ENCODE measurements at places on chromosomes 5 and 9.

GRCh38 chr5:126066836-126067235 is 356.4 kb upstream of the GRAMD2B start:
- no peak for DNase-seq

GRCh38 chr5:14481349-14481748 is 100.2 kb upstream of the OTULINL start:
- no peak for DNase-seq

GRCh38 chr9:13330396-13331004 is 51.0 kb upstream of the MPDZ start:
- DNase-seq, result no peak

- no peak for DNase-seq
Measured at GRCh38 chr5:109655841-109656240, 33.9 kb upstream of the MAN2A1 start.

DNA sequence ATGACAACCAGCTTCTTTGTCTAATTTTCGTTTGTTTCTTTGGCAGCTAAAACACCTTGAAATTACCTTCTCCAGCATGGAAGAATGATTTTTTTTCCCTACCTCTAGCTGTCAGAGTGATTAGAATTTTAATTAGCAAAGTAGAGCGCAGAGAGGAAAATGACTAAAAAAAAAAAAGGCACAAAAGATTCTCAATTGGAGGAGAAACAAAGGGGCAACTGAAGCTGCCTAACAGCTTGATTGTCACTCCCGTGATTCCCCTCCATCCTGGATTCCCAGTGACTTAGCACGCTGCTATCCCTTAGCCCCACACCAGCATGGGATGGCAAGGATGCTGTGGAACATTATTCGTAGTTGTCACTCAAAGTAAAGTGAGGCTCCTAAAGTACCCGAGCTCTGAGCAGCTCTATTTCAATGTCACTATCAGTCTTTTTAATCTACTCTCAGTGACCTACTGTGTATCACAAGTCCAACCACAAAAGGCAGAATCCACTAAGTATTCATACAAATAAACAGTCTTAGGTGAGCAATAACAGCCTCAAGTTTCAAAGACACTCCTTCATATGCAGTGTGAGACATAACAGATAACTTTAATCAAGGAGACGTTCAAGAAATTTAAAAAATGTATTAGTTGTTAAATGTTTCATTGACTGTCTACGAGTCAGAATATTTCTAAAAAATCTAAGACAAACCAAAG is 710.0 kb upstream of the GRAMD2B start:
- DNase-seq, result no peak

GRCh38 chr5:169721771-169722170 is 84.7 kb downstream of the DOCK2 start:
- no peak for DNase-seq

- no peak for DNase-seq
Measured at GRCh38 chr9:3699883-3700282, 174.1 kb upstream of the RFX3 start.

DNA sequence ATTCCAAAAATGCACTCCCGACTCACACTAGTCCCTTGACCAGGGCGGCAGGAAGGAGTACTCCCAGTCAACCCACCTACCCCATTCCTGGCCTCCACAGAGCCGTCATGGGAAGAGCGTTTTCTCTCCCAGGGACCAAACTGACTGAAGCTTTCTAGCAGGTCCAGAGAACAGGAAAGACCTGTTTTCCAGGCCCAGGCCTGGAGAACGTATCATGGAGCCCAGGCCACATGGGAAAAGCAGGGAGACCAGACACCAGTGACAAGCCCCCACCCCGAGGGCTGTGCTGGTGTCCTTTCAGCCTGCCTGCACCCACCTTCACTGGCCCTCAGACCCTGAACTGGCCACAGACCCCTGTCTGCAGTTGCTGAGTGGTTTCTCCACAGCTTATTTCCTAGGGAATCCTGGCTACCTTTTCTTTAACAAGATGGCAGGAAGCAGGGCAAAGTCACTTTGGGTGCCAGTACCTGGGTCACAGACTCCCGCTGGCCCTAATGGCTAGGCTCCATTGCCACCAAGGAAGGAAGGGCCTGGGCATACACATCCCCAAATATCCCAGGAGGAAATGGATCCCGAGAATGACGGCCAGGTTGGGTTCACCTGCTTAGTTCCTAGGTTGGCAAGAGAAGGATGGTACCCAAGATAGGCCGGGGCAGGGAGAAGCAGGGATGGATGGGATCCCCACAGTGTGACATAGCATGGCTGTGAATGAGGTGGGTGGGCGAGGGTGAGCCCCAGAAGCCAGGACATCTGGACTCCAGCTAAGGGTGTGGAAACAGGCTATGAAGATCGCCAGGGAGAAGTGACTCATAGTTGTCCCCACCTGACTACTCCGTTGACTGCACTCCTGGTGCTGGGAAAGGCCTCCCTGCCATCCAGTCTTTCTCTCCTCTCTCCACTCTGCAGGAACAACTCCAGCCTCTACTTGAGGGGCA is 12.2 kb downstream of the CCNI2 start:
- DNase-seq, result no peak

DNA sequence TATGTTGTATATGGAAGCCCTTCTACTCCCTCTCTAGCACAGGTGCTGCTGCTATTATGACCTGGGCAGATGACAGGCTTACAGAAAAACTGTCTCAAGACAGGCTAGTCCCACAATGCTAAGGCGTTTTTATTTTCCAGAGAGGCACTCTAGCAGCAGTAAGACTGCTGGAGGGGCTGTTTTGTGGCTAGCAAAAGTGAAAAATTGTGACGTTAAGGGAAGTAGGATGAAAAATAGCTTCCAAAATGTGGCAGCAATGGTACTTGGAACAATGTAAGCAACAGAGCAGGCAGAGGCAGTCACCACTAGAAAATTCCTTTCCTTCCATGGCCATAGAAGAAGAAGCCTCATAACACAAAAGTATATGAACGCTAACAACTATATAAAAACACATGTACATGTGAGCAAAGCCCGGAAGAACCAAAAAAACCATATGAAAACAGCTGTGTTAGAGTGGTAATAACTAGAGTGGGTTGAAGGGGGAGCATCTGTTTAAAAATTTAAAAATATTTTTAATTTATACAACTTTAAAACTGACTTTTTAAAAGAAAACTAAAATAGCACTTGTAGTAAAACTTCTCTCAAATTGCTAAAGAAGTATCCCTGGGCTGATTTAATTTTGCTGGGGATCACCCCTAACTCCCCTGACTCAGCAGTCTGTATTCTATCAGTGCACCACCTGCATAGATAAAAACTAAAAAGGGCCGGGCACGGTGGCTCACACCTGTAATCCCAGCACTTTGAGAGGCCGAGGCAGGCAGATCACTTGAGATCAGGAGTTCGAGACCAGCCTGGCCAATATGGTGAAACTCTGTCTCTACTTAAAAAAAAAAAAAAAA is 30.6 kb downstream of the CLINT1 start:
- DNase-seq, result no peak

DNA sequence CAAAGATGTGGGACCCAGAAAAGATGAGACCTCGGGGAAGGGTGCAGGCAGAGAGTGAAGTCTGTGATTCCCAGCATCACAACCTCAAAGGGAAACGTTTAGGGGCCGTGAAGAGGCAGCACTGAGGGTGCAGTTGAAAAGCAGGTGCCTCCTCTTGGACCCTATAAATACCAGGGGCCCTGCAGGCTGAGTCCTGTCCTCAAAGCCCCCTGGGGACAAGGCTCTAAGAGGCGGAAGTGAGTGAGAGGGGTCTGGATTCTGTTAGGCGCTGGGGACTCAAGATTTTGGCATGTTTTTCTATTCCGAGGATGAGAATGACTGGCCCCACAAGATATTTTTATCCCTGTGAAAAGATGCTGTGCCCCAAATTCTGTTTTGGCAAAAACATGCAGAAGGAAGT is 107.8 kb downstream of the THBS4 start:
- no peak for DNase-seq

GRCh38 chr5:81802020-81802419 is 51.1 kb upstream of the SSBP2 start:
- DNase-seq, result no peak

- no peak for DNase-seq
Measured at GRCh38 chr5:83069096-83069799, 7.9 kb downstream of the TMEM167A start.

GRCh38 chr5:79105868-79106267 is 5.7 kb upstream of the BHMT start:
- DNase-seq, result no peak

DNA sequence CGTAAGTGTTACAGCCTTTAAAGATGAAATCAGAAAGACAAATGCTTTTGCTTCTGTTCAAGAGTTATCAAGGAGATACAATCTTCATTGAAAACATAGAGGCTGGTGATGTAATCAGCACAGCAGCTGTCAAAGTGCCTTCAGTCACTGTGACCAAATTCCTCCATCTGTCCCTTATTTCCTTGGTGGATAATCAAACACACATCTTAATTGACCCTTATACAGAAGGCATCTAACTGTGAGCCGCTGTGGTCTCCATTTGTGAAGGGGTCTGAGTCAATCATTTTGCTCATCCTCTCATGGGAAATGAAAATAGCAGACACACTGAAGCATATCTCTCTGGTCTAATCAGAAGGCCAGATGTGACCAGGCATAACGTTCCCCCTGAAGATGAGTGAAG is 130.1 kb upstream of the TLR4 start:
- no peak for DNase-seq

DNA sequence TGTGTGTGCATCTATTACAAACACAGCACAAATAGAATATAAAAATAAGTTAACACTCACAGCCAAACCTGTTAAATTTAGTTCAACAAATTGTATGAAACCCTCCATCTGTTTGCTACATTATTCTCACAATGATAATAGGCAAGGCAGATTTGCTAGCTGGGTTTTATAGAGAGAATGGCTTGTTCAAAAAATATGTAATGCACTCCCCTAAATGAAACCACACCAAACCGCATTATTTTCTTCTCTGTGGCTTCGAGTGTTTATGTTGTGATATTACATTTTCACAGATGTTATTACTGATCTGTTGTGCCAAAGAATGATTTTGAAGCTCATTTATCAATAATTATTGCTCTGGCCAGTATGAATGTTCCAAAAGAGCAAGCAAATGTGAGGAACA is 92.9 kb downstream of the SPATA31D1 start:
- DNase-seq, result no peak

DNA sequence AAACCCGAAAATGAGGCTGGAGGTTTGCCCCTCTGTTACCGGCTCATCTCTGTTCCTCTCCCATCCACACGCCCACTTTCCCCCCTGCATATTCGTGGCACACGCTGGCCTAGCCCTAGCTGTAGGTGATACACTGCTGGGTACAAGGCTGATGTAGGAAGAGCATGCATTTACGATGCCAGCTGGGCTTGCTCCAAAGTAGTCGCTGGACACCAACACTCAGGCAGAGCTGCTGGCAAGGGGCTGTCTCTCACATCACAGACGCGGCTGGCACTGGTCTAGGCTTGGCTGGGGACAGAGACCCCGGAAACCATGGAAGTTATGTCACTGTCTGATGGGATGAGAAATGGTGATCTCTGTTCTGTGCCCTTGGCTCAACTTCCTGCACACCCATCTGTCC is 9.8 kb upstream of the PHYKPL start:
- no peak for DNase-seq

GRCh38 chr9:37839496-37840461 is 39.2 kb downstream of the DCAF10 start:
- DNase-seq, result no peak

GRCh38 chr5:73902327-73903051 is 276.5 kb downstream of the ARHGEF28 start:
- DNase-seq, result peak; percentile 72

GRCh38 chr5:122291000-122291901 is 20.8 kb upstream of the SNCAIP start:
- no peak for DNase-seq

DNA sequence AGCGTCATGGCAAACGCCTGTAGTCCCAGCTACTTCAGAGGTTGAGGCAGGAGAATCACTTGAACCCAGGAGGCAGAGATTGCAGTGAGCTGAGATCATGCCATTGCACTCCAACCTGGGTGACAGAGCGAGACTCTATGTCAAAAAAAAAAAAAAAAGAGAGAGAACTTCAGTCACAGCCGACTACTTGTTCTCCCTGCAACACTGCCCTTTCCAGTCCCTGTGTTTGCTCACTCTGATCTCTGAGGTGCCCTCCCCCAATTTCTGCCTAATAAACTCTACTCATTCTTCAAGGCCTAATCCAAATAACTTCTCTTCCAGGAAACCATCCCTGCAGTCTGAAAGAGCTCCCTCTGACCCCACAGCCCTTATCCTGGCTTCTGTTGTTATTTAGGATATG is 28.1 kb downstream of the GFRA3 start:
- DNase-seq, result no peak

DNA sequence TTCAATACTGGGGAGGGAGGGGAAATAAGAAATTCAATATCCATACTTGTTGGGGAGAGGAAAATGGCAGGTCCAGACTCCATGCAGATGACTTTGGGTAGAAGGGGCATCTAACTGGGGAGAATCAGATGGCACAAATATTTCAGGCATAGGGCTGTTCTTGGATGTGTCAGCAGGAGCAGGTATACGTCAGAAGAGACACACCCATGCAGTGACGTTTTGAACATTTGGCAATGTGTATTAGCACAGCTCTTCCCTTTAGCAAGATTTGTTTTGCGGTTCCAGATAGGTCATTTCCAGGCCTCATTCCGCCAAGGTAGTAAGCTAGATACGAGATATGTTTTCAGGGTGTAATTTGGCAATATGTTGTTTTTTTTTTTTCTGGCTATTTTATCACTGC is 187.2 kb upstream of the CDH10 start:
- DNase-seq, result no peak

DNA sequence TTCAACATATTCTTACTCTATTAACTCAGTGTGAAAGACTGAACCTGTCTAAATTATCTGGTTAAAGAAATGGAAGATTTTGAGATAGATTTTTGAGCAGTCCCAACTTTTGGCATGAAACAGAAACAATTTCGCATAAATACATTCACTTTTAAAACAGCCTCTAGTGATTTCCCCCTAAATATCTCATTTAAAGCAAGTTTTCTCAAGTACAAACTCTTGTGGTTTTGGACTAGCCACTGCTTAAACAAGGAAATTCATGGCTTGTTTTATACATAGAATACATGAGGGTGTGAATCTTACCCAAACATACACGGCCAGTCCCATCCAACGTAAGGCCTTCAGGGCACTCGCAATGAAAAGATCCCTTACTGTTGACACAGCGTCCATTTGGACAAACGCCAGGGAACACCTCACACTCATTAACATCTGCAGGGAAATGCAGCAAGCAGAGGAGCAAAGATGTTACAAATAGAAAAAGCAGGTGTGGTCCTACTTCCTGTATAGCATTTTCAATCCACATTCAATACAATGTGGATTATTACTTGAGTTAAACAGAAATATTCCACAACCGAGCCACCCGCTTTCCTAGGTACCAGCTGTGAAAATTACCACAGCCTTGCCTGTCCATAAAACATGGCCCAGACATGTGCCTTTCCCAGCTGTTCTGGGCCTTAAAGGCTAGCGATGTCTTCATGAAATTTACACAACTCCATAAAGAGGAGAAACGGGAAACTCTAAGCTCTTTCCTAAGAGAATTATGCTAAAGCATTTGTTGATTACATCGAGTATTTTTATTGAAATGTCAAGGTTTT is 188.8 kb downstream of the FBN2 start:
- DNase-seq, result no peak

GRCh38 chr9:34457266-34458012 is 931 bp downstream of the FAM219A start:
- no peak for DNase-seq

GRCh38 chr9:76297721-76298239 is 96.4 kb downstream of the RFK start:
- DNase-seq, result no peak

All from SW 1271 (cell line).